ENCODE measurements at places on chromosomes 4 and X.
A peak's percentile ranks its signal among the peaks of the same experiment; 100 is the strongest.

- DNase-seq: no peak
Observed at GRCh38 chr4:185587427-185588161, 52.3 kb upstream of the PDLIM3 start.

DNA sequence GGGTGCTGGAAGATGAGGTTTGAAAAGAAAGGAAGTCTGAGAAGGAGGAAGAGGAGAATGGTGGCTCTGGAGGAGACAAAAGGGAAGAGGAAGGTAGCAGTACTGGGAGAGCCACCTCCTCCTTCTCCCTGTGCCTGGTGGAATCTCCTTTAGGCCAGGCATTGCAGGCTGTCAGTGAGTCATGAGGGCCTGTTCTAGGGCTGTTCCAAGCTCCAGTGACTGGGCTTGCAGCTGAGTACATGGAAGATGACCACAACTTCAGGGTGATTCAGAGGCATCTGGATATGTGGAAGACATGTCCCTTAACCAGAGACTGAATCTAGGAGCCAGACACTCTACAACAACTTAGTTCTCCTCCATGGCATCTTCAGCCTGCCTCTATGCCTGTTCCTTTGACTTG lies 107.8 kb downstream of the EFNB1 start:
- no peak for DNase-seq

- no peak for DNase-seq
Observed at GRCh38 chrX:8820910-8821527, 19.8 kb upstream of the FAM9A start.

DNA sequence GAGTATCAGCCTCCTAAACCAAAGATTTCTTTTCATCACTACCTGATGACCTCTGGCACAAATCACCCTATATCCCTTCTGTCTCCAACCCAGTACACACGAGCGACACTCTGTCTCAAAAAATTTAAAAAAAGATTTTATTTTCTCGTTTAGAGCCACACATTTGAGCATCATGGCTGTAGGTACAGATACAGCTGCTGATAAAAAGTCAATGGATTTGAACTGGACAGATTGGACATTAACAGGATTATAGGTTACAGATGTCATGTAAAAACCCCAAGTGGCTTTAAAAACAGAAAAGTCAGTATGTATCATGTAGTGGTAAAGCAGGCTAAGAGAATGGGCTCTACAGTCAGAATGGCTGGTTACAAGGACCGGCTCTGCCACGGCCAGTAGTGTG lies 171.1 kb downstream of the SCFD2 start:
- no peak for DNase-seq

DNA sequence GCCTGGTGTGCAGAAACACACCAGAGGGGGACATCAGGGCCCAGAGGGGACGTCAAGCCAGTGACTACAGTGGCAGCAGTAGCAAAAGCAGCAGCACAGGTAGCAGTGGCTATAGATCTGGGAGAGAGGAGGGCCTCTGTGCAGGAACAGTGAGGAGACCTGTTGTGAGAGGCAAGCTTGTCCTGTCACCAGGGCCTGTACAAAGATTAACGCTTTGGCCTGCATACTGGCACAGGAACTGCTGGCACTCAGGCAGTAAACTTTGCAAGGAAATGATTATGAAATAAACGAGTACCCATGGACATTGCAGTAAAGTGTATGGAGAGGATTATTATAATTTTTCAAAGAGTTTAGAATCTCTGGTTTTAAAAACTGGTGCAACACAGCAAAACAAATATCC lies 5.5 kb upstream of the PHF8 start:
- no peak for DNase-seq

GRCh38 chrX:134026565-134027311 lies 41.3 kb upstream of the GPC3 start:
- DNase-seq: peak; percentile 54

GRCh38 chr4:121742794-121743193 lies 22.2 kb downstream of the SMIM43 start:
- no peak for DNase-seq

DNA sequence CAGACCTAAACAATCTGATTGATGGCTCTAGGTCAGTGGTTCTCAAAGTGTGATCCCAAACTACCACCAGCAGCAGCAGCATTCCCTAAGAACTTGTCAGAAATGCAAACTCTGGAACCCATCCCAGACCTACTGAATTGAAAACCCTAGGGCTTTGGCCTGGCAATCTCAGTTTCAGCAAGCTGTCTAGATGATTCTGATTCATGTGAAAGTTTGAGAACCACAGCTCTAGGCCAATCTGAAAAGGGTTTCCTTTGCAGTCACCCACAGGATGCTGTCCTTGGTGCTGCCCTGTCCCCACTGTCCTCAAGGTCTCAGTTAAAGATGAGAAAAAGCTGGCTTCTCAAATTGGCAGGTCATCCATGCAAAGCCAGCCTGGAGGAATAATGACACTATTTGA lies 34.8 kb downstream of the SMPX start:
- no peak for DNase-seq

DNA sequence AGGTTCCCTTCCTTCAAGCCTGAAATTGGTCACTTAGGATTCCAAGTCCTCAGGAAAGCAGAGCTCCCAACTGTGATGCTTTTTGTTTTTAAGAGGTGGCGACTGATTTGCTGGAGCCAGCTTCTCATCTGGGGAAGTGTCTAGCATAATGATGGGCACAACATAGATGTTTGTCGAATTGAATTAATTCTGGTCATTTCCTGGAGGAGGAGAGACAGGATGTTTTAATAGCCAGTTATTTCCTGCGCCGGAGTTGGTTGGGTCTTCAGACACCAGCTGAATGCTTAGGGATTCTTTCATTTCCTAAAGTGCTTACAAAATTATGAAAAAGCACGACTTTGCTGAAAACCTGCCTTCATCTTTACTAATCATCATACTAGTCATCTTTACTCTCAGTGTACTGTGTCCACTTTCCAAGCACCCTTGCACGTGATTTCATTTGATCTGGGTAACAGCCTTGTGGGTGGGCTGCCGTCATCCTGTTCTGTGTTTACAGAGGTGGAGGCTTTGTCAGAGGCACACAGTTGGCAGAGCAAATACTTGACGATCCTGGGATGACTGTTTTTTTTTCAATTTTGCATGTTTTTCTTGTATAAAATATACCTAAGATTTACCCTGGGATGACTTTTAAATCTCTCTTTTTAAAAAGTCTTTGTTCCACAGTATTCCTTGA lies 49.5 kb downstream of the RGS12 start:
- DNase-seq: no peak

GRCh38 chrX:552496-552895 lies 78.1 kb upstream of the SHOX start:
- no peak for DNase-seq

DNA sequence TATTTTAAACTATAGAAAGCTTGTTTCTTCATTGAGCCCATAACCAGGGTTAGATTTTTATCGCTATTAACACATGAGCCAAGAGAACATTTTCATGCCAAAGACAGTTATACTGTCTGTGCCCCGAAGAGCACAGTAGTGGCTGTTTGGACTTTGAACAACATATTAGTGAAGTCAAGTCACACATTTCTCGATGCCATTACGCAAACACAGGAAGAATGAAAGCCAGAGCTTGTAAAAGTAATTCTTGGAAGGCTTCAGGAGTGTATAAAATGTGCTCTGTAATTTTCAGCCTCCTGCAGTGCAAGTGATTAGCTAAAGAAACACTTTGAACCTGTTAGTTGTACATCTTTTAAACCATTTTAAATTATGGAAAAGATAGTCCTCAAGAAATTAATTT lies 590.7 kb upstream of the PITX2 start:
- DNase-seq: no peak

- DNase-seq: peak; percentile 20
Observed at GRCh38 chr4:83212041-83212851, 72.4 kb downstream of the COQ2 start.

DNA sequence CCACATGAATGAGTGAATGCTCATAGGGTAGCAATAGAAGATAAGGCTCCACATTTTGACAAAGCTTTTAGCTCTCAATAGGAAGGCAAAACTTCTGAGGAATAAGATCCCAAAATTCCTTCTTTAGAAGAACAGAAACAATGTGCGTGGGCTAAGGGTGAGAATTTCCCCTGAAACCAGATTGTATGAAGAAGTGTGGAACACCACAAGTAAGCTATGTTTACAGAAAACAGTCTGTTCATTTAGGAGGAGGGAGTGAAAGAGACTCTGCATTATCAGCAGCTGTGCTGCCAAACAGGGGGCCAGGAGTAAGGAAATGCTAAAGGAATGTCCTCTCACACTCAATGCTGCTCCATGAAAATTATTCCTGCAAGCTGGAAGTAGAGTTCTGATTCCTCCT lies 851.6 kb downstream of the CENPC start:
- DNase-seq: no peak

- peak; percentile 2 for DNase-seq
Observed at GRCh38 chrX:27186671-27187070, 276.5 kb downstream of the PPP4R3C start.

DNA sequence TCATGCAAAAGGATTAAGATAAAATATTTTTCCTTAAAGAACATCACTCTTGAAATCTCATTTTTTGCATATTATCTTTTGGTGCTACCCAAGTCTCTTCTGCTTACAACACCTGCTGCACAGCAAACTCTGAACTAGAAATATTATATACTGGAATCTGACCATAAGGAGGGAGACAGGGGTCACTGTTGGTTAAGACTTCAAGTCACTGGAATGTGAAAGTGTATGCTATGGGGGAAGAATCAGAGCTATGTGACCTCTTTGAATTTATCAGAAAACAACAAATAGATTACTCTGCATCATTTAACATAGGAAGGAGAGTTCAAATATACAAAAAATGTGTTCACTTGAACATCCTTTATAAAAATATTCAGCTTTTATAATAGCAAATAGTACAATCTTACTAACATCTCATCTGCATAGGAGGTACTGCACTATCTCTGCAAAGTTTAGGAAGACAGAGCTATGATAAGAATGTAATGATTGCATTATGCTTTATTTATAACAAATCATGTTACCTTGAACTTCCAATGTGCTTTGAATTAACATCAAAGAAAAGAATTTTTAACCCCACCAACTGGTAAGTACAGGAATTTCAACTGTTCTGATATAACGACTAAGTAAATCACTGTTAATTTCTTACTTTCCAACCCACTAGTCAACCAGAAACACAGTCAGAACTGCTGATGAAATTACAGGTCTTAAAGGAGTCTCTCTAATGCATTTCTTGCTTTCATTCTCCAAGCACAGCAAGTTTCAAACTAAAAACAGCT lies 69.8 kb downstream of the ZNF827 start:
- DNase-seq: no peak

- no peak for DNase-seq
Observed at GRCh38 chrX:85024562-85024961, 20.9 kb downstream of the APOOL start.

DNA sequence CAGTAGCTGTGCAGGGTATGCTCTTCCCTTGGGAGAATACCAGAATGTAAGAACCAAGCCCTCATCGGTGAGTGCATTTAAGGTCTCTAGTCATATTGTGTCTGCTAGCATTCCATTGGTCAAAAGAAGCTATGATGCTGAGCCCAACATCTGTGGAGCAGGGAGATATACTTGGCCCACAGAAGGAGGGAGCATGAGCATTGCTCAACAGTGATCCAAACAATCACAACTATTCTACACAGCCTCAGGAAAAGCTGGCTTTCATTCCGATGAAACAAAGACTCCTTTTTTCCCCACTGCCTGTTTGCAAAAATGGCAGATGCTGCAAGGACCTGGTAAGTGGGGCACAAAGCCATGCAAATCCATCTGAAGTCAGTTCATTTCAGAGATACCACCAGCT lies 80.6 kb upstream of the DHX15 start:
- no peak for DNase-seq

- DNase-seq: no peak
Observed at GRCh38 chrX:46268412-46268811, 276.8 kb downstream of the ZNF674 start.

DNA sequence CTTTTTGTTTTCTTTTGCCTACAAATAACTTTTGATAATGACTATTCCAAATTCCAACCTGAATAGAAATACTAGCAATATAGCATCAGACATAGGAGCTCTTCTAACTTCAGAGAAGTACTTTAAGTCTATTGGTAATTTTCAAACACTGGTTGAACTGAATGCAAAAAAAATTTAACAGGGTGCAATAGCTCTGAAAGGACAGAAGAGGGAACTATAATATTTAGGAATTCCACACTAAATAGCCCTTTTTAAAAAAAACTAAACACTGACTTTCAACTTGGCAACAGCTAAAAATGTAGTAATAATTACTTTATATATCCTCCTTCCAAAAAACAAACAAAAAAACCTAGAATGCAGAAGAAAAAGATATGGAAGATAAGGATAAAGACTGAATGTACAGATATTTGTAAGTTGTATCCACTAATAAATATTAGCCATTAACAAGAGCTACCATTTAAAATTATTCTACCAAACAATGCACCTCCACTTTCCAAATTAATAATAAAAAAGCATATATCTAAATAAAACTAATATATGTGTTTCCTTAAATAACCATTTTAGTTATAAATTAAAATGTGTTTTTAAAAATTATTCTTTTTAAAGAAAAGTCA lies 81.4 kb downstream of the FBXW7 start:
- DNase-seq: peak; percentile 16

- DNase-seq: no peak
Observed at GRCh38 chrX:110167952-110168451, 149.9 kb downstream of the AMMECR1 start.

DNA sequence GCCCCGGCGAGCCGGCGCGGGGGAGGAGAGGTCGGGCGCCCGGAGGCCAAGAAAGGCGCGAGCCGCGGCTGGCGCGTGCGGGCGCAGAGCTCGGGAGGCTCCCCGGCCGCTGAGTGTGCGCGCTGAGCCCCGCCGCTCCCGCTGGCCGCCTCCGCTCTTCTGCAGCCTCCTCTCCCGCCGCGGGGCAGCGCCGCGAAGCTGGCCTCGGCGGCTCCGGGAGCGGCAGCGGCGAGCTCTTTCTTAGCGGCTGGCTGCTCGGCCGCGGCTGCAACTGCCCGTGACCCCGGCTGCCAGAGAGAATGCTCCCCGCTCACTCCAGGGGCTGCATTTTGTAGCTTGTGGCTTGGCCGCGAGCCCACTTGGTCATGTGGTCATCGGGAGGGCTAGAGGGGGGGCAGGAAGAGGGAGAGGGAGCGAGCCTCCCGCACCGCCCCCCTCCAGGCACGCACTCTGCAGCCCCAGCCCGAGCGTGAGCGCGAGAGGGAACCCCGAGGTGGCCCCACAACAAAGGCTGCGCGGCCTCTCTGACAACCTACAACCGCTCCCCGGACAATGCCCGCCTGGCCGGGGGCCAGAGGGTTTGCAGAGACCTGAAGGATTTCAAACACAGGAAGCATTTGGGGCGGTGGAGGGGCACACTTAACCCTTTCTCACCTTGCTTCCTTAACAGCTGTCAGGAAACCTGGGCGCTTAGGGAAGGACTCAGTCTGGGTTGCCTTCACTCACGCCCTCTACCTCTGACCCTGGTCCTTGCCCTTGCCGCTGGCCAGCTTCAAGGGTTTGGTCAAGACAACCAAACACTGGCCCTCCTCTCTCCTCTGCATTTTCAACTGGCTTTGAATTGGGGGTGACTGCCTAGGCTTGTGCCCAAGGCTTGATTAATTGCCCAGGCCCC lies at the start of gene APLN:
TSS of gene APLN (minus strand) at position 305 of the 895 bp plus-strand sequence. CDS start 326 bp downstream, outside the sequence.
- peak; percentile 40 for DNase-seq

GRCh38 chr4:75745161-75745560 lies 20.8 kb downstream of the USO1 start:
- no peak for DNase-seq
